ENCODE measurements at places on chromosomes 7 and 10. TPM values are rescaled to one million over a fixed set of nuclear protein-coding genes. Genes with fewer than 3 reads are reported as not detected.

The JCAD gene
- polyA plus RNA-seq, result 19.3 TPM

GRCh38 chr10:122532601-122533296 lies 27.8 kb upstream of the DMBT1 start:
- peaks cover 17% of the 10 kb centered on the region for H3K4me1 ChIP-seq
- no peak overlapping the region for H3K27ac ChIP-seq
- DNase-seq, result no peak
- H3K36me3 ChIP-seq, result no peaks in the 10 kb centered on the region
- no peak overlapping the region for H3K4me3 ChIP-seq

The C10orf62 gene
- not detected for polyA plus RNA-seq

- peaks cover 2% of the 10 kb centered on the region for H3K27me3 ChIP-seq
- H3K27ac ChIP-seq, result no peak overlapping the region
- H3K4me1 ChIP-seq, result peaks cover 2% of the 10 kb centered on the region
- DNase-seq, result peak; percentile 45
- no peak overlapping the region for H3K4me3 ChIP-seq
- H3K36me3 ChIP-seq, result no peaks in the 10 kb centered on the region
These were observed 38.7 kb upstream of the ARHGAP21 start for GRCh38 chr10:24762161-24762924.

The DNAJC2 gene
- polyA plus RNA-seq, result 8.4 TPM

- H3K27me3 ChIP-seq, result no peaks in the 10 kb centered on the region
- H3K36me3 ChIP-seq, result no peaks in the 10 kb centered on the region
- peak overlapping the region; percentile 47 for H3K27ac ChIP-seq
- H3K4me3 ChIP-seq, result peak overlapping the region; percentile 34
These were observed 787 bp upstream of the PLEKHA1 start for GRCh38 chr10:122373721-122374120.

- H3K27ac ChIP-seq, result no peak overlapping the region
- peaks cover 19% of the 10 kb centered on the region for H3K27me3 ChIP-seq
- no peaks in the 10 kb centered on the region for H3K36me3 ChIP-seq
These were observed 190.6 kb downstream of the HIBADH start for GRCh38 chr7:27472043-27472442.

The IMMP2L gene
- 2.6 TPM for polyA plus RNA-seq

The FXYD4 gene
- polyA plus RNA-seq, result not detected

The GNGT1 gene
- polyA plus RNA-seq, result not detected

DNA sequence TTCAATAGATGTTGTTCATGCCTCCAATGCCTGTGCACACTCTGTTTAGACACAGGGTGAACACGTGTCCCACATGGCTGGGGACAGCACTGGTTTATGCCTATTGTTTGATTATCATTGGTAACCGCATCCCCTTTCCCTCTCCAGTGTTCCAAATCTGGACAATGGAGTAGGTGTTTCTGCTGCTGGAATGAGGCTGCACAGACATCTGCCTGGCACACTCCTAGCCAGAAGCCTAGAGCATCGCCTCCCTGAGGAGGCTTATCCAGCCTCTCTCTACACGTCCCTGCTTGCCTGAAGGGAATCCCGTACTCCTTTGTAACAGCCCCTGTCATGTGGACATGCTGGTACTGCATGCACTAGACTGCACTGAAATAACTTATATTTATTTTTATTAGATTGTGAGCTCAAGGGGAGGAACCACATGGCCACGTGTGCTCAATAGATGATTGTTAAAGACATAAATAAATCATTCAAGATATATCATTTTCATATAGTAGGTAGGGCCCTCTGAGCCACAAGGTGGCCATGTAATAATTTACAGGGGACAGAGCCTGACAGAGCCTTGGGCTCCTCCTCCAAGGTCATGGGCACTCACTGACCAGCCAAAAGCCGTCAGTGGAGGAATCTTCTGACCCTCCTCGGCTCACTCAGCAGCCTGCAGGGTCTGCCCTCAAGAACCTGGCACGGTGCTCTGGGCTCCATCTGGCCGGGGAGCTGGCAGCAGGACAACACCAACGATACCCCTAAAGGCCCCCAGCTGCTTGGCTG lies 310.9 kb upstream of the ZNF32 start:
- no peak overlapping the region for H3K4me3 ChIP-seq
- H3K36me3 ChIP-seq, result no peaks in the 10 kb centered on the region
- no peak overlapping the region for H3K27ac ChIP-seq
- no peak for DNase-seq
- H3K4me1 ChIP-seq, result peaks cover 3% of the 10 kb centered on the region

The INSIG1 gene
- 129 TPM for polyA plus RNA-seq

The ATE1 gene
- 6.9 TPM for polyA plus RNA-seq

DNA sequence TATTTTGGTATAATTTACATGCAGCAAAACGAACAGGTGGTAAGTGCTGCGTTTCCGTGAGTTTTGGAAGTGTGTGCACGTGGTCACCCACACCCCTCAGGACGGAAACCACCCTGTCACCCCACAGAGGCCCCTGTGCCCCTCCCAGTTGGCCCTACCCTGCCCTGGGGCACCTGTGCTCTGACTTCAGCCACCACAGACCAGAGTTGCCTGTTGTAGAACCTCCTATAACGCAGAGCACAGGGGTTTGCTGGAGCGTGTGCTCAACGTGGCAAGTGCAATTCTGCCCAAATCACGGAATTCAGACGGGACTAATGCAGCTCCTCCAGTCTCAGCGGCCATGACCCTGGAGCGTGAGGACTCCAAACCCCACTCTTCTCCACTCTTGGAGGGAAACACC lies 9.6 kb upstream of the CFAP46 start:
- H3K4me3 ChIP-seq, result no peak overlapping the region
- no peak for DNase-seq
- H3K4me1 ChIP-seq, result no peaks in the 10 kb centered on the region
- H3K27me3 ChIP-seq, result no peaks in the 10 kb centered on the region
- no peaks in the 10 kb centered on the region for H3K36me3 ChIP-seq

The SPOCK2 gene
- 0.40 TPM for polyA plus RNA-seq
